ENCODE measurements at places on chromosomes 11 and 22.

DNA sequence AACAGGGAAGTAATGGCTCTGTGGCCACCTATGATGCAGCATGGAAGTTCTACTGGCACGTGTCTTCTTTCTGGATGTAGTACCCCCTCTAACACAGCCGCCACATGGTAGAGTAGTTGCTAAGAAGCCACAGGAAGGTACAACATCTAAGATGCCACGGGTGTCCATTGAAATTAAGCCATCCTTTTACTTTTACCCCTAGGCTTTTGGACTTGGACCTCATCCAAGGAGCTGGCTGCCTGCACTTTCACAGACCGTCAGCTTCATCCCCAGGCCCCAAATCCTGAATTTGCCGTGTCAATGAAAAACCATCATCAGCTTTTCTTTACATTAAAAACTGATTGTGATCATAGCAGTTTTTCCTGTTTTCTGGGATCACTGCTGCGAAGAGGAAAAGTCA is 102.4 kb downstream of the RPL27A start:
- no peak for DNase-seq

- DNase-seq: no peak
These were observed 77.3 kb upstream of the ATXN10 start for GRCh38 chr22:45594123-45594941.

DNA sequence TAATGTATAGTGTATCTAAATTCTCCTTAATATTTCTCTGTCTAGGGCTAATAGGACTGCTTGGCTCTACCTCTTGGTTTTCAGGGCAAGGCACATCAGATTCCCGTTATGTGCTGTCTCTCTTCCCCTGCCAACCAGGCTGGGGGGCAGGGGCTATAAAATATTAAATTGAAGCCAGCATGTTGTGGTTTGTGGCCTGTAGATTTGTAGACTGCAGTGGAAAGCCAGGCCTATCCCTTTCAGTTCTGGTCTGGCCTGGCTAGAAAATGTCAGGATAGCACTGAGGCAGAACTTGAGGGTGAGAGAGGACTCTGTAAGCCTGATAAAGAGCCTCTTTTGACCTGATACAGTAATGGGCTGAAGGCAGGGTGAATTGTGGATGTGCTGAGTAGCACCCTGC is 14.4 kb upstream of the GRK2 start:
- no peak for DNase-seq

DNA sequence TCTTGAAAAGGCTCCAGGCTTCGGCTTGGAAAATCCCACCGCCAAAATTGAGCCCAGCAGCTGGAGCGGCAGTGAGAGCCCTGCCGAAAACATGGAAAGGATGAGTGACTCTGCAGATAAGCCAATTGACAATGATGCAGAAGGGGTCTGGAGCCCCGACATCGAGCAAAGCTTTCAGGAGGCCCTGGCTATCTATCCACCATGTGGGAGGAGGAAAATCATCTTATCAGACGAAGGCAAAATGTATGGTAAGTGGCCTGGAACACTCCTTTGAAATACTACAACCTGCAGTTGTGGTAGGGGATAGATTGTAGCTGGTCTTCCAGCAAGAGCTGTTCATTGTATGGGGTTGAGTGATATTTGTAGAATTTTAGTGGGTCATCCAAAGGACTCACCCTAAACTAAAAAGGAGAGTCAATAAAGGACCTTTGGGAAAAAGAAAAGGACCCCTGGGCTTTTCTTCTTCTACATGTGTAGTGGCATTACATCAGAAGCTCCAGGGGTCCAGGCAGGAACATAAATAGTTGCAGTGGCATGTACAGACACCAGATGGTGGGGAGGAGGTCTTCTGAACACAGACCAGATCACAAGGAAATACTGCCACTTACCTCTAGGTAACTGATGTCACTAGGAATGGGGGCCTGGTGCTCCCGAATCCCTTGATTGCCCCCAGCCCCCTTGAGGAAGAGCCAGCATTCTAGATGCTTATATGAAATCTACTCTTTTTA is 90.1 kb downstream of the TEAD1 start:
- DNase-seq: no peak

DNA sequence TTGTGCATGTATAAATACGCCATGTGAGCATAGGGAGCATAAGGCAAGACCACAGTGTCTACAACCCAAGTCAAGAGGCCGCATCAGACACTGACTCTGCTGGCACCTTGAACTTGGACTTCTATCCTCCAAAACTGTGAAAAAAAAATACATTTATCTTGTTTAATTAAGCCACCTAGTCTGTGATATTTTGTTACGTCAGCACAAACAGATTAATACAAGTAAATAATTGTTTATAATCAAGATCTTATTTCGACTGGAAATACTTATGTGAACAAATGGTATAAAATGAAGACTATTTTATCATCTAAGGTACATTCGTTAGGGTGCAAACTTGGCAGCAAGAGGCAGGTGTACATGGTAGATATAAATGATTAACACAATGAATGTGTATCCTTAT is 599.3 kb upstream of the LRRC4C start:
- DNase-seq: no peak

- no peak for DNase-seq
These were observed 341.6 kb downstream of the CTTN start for GRCh38 chr11:70739811-70740487.

GRCh38 chr11:43756575-43756974 is 76.0 kb downstream of the HSD17B12 start:
- no peak for DNase-seq

DNA sequence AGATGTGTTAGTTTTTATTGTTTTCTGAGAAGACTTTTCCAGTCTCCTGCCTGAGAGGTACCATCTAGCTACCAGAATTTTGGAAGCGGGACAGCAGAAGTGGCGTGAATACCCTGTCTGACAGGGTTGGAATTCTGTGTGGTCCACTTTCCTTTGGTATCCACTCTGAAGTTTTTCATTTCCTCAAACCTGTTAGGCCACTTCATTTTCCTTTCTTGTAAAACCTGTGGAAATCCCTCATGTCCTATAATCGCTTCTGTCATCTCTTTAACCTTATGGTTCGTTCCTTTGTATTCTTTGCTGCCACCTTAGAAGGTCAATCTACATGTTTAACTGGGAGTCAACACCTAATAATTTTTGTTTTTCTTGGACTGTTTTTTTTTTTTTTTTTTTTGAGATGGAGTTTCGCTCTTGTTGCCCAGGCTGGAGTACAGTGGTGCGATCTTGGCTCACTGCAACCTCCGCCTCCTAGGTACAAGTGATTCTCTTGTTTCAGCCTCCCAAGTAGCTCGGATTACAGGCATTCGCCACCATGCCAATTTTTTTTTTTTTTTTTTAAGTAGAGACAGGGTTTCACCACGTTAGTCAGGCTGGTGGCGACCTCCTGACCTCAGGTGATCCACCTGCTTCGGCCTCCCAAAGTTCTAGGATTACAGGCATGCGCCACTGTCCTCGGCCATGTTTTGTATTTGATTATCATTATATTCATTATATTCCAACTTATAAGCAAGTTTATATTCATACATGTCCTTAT is 7.1 kb downstream of the SFI1 start:
- DNase-seq: no peak

- no peak for DNase-seq
These were observed 94.4 kb upstream of the CHRM4 start for GRCh38 chr11:46485856-46486443.

DNA sequence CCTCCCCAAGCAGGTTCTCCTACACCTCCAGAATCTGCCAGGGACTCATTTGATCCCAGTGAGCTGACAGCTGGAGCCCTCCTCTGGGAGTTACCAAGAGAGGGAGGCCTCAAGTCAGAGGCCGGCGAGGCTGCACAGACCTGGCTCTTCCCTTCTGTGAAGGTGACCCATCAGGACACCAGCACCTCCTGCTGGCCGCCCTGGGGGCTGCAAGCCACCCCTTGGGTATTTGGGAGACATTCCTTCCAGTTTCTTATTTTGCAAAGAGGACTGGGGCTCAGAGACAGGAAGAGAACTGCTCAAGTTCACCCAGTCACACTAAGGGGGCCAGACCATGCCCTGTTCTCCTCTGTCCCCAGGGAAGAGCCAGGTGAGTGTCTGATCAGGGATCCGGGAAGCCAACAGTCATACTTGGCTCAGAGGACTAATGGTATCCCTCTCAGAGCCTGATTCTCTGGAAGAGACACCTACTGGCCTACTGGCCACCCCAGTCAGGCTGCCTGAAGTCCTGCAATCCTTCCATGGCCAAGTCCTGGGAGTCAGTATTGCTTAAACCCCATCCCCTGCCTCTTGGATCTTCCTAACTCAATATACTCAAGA is 40.5 kb upstream of the RIC3 start:
- no peak for DNase-seq

GRCh38 chr11:123060277-123061000 is 1.5 kb downstream of the HSPA8 start:
- no peak for DNase-seq

DNA sequence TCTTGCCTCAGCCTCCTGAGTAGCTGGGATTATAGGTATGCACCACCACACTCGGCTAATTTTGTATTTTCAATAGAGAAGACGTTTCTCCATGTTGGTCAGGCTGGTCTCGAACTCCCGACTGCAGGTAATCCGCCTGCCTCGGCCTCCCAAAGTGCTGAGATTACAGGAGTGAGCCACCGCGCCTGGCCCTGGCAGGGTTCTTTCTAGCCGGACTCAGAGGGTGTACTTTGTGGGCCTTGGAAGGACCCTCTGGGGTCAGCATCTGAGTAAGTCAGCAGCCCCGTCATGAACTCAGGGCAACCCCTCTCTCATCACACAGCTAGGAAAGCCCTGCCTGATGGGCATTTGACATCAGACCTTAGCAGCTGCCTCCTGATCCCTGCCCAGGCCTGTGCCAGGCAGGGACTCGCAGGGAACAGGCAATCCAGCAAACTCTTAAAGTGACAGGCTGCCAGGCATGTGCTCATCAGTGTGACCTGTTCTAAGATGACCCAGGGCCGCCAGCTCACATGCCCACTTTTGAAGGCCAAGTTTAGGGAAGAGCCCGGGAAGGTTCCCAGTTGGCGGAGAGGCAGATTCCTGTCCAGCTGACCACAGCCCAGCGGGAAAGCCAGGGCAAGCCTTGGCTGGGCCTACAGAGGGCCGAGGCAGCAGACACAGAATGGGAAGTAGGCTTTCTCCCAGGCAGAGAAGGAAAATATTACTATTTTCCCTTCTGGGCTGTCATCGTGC is 92.9 kb downstream of the MORC2 start:
- no peak for DNase-seq

- DNase-seq: no peak
These were observed 6.1 kb upstream of the CHST1 start for GRCh38 chr11:45671246-45672171.

GRCh38 chr11:12164061-12165014 is 53.9 kb downstream of the MICAL2 start:
- DNase-seq: no peak

- no peak for DNase-seq
These were observed 89.2 kb upstream of the NCAM1 start for GRCh38 chr11:112871909-112872500.

DNA sequence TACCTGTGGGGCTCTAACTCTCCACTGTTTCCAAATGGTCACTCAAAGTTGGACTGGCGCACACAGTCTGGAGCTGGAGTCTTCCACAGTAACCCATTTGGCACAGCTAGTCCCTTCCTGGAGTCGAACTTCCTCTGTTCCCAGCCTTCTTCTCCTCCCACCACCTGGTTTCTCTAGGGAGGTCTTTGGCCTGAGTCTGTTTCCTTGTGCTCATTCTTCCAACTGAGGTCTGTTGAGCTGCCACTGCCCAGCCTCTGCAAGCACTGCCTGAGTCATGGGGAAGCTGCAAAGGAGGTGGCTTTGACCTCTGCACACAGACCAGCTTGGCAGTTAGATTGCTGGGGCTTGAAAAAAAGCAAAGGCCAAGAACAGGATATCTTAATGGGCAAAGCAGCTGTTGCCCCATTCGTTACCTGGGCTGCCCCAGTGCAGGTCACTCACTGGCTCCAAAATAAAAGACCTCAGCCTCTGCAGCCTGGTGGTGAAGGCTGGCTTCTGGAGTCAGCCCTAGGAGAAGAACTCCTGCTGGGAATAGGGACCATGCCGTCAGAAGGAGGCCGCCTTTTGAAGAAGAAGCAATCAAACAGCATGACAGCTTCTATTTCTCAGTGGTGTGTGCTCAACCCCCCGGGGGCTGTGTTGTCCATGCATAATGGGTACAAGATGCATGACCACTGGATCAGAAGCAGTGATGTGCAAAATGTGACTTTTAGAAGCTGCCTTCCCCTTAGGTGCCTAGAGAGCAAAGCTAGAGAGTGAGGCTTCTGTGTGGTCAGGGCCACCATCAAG is 3.0 kb downstream of the ADAMTS15 start:
- DNase-seq: no peak

DNA sequence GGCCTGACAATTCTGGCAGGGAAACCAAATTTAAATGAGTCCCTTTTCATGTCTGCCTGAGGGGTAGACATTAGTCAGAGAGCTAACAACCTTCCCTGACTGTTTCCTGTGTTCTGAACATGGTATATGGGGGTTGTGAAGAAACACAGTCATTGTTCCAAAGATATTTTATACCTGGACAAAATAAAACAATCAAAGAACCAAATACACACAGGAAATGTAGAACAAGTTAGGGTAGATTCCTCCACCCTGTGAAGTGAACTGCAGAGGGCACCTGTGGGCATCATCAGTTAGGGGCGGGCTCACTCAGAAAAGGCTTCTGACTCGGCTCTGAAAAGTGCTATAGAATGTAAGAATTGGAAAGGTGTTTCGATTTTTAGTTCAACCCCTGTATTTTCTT is 231.9 kb upstream of the CADM1 start:
- no peak for DNase-seq

DNA sequence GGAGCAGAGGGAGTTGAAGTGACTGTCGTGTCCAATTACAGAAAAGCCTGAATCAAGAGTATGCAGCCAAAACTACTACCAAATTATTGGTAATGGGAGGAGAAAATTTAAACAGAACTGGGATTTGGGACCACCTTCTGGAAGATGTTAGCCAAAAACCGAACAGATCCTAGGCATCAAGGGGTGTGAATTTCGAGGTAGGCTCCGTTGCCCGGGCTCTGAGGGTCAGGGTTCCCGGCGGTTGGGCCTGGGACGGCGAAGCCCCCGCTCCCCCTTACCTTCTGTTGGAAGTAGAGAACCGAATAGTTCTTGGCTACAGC is 313 bp downstream of the PRCP start:
- no peak for DNase-seq

DNA sequence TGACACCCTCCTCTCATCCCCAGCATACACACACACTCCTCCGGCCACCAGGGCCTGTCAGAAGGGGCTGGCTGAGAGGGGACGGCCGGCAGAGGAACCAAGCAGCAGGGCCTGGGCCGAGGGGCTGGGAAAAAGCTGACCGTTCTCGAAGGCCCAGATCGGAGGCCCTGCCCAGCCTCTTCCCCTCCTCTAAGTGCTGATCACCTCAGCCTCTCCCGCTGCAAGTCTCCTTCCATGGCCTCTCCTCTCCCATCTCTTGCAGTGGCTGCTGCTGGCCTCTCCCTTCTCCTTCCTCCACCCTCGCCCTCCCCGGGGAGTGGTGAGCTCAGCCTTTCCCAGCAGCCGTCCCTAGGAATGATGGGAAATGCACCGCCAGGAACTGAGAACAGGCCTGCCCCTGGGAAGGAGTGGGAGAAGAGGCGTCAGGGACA is 39.6 kb downstream of the ARRB1 start:
- DNase-seq: no peak
